Spinal cord (tissue), 10 donors: ENCODE measurements at places on chromosomes 3 and 15. TPM values are rescaled to one million over a fixed set of nuclear protein-coding genes. Genes with fewer than 3 reads are reported as not detected.
A peak's percentile ranks its signal among the peaks of the same experiment; 100 is the strongest.

DNA sequence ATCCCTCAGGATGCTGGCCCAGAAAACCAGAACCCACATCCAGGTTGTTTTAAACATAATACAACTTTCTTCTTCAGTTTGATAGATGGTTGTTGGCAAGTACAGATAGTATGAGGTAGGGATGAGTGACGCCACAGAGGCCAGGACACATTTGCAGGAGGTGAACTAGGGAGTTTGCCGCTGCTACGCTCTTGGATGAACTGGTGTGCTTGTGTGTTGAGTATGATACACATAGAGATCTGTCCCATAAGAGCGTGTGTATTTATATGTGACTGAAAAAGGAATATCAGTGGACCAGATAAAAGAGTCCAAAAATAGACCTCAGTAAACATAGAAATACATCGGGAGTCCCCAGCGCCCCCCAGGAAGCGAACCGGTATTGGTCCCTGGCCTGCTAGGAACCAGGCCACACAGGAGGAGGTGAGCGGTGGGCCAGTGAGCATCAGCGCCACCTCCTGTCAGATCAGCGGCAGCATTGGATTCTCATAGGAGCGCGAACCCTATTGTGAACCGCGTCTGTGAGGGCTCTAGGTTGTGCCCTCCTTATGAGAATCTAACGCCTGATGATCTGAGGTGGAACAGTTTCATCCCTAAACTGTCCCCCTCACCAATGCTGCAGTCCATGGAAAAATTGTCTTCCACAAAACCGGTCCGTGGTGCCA, 98.1 kb downstream of the LRRK1 start:
- no peak overlapping the region for H3K4me3 ChIP-seq
- no peak for DNase-seq
- peaks cover 23% of the 10 kb centered on the region for H3K4me1 ChIP-seq
- no peaks in the 10 kb centered on the region for H3K36me3 ChIP-seq
- H3K27me3 ChIP-seq: no peaks in the 10 kb centered on the region

- H3K27me3 ChIP-seq: no peaks in the 10 kb centered on the region
- H3K4me3 ChIP-seq: no peak overlapping the region
- no peak for DNase-seq
- H3K27ac ChIP-seq: no peak overlapping the region
- peaks cover 3% of the 10 kb centered on the region for H3K4me1 ChIP-seq
Measured at GRCh38 chr3:185423178-185423577, 60.2 kb downstream of the MAP3K13 start.

DNA sequence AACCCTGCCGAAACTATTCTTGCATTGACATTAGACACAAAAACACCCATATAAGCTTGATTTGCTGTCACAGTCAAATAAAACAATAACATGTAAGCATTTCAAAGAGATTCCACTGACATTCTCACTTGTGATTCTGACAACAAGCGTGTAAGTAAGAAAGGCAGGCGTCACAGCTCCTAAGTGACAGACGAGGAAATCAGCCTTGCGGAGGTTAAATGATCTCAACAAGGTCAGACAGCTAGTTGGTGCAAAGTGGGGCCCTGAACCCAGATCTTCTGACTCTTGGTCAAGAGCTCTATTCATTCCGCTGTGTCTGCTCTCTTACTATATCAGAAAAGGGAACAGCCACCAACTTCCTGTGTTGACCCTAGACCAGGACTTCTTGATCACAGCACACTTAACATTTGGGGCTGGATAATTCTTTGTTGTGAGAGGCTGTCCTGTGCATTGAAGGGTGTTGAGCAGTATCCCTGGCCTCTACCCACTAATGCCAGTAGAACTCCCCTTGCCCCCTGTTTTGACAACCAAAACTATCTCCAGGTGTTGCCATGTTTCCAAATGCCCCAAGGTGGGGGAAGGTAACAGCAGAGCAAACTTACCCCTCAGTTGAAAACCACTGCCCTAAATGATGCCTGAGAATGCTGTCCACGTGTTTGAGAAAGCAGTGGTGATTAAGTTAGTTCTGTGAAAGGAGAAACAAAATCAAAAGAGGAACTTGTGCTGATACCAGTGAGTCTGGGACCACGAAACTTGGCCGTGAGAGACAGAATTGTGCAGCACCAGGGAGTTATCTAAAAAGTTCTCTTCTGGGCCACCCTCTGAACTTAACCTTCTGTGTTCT, 86.1 kb downstream of the LIPC start:
- H3K4me1 ChIP-seq: peaks cover 25% of the 10 kb centered on the region
- no peaks in the 10 kb centered on the region for H3K36me3 ChIP-seq
- no peak overlapping the region for H3K4me3 ChIP-seq
- no peak for DNase-seq
- H3K27me3 ChIP-seq: no peaks in the 10 kb centered on the region

- peaks cover 18% of the 10 kb centered on the region for H3K4me1 ChIP-seq
- H3K4me3 ChIP-seq: no peak overlapping the region
- DNase-seq: no peak
- no peaks in the 10 kb centered on the region for H3K27me3 ChIP-seq
Measured at GRCh38 chr15:67548236-67548852, 5.8 kb downstream of the MAP2K5 start.

DNA sequence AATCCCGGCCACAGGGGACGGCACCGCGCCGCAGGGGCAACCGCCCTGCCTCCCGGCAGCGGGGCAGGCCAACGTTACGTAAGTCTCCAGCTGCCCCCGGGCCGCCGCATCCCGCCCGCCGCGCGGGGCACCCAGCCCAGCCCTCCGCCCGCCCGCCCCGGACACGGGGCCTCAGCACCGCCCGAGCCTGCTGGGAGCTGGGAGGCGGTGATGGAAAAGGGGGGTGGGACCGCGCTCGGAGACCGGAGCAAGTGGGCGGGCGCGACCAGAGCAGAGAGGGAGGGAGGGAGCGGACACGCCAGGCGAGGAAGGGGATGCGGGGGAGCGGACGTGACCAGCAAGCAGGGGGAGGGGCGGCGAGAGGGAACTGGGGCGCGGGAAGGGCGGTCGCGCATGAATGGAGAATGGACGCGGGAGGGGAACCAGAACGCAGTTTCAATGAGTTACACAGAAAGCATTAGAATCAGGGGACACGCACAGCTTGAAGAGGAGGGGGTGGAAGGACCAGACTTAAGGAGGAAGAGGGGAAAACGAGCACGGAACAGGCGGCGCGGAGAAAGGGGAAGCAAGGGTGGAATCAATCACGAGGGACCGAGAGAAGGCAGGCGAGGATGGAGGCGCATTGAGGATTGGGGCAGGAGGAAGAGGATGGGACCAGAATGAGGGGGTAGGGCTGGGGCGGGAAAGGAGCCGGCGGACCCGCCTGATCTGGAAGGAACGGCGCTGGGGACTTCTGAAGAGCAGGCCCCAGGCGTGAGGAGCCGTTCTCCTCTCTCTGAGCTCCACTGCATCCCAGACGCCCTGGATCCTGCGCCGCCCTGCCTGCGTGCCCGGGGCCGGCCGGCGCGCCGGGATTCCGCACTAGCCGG, 559 bp downstream of the PKM start:
- DNase-seq: peak; percentile 98
- H3K27ac ChIP-seq: peak overlapping the region; percentile 98
- peak overlapping the region; percentile 94 for H3K4me3 ChIP-seq
- H3K27me3 ChIP-seq: no peaks in the 10 kb centered on the region

GRCh38 chr15:100733101-100733842, 130.9 kb downstream of the ASB7 start:
- H3K27ac ChIP-seq: no peak overlapping the region
- H3K4me1 ChIP-seq: no peaks in the 10 kb centered on the region
- H3K4me3 ChIP-seq: no peak overlapping the region
- no peak for DNase-seq
- no peaks in the 10 kb centered on the region for H3K36me3 ChIP-seq
- no peaks in the 10 kb centered on the region for H3K27me3 ChIP-seq

DNA sequence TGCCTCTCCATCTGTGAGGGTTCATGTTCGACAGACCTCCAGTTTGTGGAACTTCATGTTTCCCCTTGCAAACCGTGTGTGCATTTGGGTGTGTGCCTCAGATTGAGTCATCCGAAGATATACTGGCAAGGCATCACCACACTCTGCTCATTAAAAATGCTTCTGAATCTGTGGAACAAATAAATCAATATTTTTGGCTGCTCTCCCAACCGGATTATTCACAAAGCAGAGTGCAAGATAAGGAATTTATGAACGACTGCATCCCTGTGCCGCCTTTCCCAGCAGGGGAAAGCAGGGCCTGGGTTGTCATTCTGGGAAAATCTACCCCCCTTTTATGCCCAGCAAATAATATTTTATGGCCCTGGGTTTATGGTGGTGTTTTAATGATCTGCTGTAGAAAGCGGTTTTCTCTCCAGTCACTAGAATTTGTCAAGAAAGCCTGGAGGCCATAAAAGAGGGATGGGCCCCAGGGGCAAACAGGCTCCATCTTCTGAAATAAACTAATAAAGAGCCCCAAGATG, 4.2 kb upstream of the WNT5A start:
- peaks cover 32% of the 10 kb centered on the region for H3K4me1 ChIP-seq
- peak; percentile 52 for DNase-seq
- H3K36me3 ChIP-seq: no peaks in the 10 kb centered on the region
- H3K4me3 ChIP-seq: no peak overlapping the region
- no peak overlapping the region for H3K27ac ChIP-seq

DNA sequence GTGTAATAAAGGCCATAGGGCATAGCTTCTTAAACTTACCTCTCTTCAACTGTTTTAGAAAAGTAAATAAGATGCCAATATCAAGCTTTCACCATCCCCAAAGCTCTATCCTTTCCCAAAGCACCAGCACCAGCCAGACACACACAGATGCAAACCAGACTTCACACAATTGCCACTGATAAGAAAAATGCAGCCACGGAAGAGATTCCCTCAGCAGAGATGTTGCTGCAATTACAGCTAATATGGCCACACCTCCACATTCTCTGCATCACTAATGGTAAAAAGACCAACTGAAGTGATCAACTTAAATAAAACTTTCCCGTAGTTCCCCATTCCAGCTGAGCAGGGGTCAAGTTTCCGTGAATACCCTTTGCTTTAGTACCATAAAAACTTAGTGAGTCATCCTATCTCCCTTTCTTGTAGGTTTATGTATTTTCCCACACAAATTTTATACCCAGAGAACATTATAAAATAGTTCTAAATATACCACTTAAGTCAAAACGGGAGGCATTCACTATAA, 64.4 kb downstream of the SLC9A9 start:
- H3K27me3 ChIP-seq: no peaks in the 10 kb centered on the region
- no peak overlapping the region for H3K27ac ChIP-seq
- DNase-seq: no peak
- H3K36me3 ChIP-seq: no peaks in the 10 kb centered on the region
- peaks cover 4% of the 10 kb centered on the region for H3K4me1 ChIP-seq

- no peaks in the 10 kb centered on the region for H3K4me1 ChIP-seq
- no peaks in the 10 kb centered on the region for H3K27me3 ChIP-seq
- H3K36me3 ChIP-seq: no peaks in the 10 kb centered on the region
- no peak overlapping the region for H3K4me3 ChIP-seq
Measured at GRCh38 chr3:26099692-26100091, 309.8 kb downstream of the OXSM start.

DNA sequence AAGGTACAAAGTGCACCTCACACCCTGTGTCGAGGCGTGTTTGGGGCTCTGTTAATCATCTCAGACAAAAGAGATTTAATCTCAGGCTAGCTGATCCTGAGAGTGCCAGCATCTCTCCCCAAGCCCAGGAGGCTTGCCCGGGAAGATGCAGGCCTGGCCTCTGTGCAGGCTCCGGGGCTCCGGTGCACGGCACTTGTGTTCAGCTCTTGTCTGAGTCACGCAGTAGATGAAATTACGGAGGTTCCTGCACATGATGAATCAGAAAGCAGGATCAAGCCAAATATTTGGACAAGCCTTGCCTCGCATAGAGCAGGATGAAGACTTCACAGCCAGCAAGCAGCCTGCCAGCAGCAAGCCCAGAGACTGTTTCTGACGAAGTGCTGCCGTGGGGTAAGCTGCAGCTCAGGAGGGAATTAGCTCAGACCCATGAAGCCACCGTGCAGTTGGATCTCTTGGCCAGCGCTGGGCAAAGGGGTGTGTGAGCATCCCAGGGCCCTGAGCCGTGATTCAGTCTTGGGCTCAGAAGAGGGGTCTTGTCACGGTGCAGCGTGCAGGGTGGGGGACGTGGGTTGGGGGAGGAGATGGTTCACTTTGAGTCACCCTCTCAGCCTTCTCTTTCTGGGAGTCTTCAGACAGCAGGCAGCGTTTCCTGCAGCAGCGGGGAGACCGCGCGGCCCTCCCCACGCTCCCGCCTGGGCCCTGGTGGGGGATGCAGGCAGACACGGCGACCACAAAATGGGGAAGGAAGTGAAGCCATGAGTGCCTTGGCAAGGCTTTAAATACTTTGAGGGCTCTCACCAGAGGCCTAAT, 89.2 kb upstream of the MEF2A start:
- DNase-seq: peak; percentile 83
- H3K36me3 ChIP-seq: no peaks in the 10 kb centered on the region
- H3K4me1 ChIP-seq: peaks cover 26% of the 10 kb centered on the region
- no peaks in the 10 kb centered on the region for H3K27me3 ChIP-seq

DNA sequence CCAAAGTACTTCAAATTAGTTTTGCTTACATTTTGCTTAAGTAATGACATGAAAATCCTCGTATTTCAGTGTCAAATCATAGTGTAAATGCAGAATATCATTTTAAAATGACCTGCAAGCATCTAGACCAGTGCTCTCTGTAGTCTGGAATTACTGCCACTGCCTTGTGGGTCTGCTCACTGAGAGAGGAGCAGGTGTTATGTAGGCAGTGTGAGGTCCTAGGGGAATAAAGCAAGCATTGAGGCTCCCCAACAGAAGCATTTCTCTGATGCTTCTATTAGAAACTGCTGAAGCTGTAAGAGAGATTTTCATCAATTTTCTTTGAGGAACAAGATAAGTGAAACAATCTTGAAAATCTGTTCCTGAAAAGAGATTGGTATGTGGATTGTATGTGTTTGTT, 253.2 kb downstream of the BBX start:
- no peak overlapping the region for H3K27ac ChIP-seq
- peak; percentile 24 for DNase-seq
- H3K36me3 ChIP-seq: no peaks in the 10 kb centered on the region
- no peak overlapping the region for H3K4me3 ChIP-seq

GRCh38 chr3:177610262-177610661, 413.0 kb upstream of the TBL1XR1 start:
- H3K36me3 ChIP-seq: no peaks in the 10 kb centered on the region
- no peak overlapping the region for H3K27ac ChIP-seq
- H3K4me1 ChIP-seq: no peaks in the 10 kb centered on the region
- no peak for DNase-seq
- H3K4me3 ChIP-seq: no peak overlapping the region

GRCh38 chr15:57012556-57012955, 94.1 kb downstream of the TCF12 start:
- no peak overlapping the region for H3K4me3 ChIP-seq
- H3K36me3 ChIP-seq: no peaks in the 10 kb centered on the region
- H3K4me1 ChIP-seq: no peaks in the 10 kb centered on the region
- DNase-seq: no peak

EPHA6 gene
- total RNA-seq: 78.5 TPM

PARP14 gene
- 35.2 TPM for total RNA-seq

LRRN1 gene
- total RNA-seq: 57.4 TPM

GYG1 gene
- total RNA-seq: 27.1 TPM

TRH gene
- total RNA-seq: 7.0 TPM

CAMK2N2 gene
- total RNA-seq: 9.1 TPM

LRTM1 gene
- not detected for total RNA-seq

KCNMB3 gene
- 4.9 TPM for total RNA-seq
